ENCODE measurements at places on chromosomes 2 and 18.
A peak's percentile ranks its signal among the peaks of the same experiment; 100 is the strongest.

DNA sequence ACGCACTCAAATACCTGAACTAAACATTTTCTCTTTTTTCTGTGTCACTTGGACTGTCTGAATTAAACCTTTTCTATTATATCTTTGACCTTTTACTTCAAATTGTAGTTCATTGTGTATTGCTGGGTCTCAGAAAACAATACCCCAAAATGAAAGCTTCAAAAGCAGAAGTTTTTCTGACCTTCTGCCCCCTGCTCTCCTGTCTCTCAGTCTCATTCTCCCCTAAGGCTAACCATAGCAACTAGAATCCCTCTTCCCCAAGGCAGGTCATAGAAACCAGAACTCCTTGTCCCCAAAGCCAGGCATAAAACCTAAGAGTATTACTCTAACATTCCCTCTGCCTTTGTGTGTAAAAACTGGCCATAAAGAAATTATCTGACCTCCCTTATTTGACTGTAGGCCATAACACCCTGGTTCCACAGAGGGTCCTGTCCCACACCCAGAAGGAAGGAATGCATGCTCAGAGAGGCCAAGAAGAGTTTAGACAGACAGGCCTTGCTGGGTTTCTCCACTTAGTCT is 93.5 kb upstream of the B3GNT2 start:
- no peak for DNase-seq

GRCh38 chr2:134772493-134773169 is 53.8 kb upstream of the TMEM163 start:
- no peak for DNase-seq

DNA sequence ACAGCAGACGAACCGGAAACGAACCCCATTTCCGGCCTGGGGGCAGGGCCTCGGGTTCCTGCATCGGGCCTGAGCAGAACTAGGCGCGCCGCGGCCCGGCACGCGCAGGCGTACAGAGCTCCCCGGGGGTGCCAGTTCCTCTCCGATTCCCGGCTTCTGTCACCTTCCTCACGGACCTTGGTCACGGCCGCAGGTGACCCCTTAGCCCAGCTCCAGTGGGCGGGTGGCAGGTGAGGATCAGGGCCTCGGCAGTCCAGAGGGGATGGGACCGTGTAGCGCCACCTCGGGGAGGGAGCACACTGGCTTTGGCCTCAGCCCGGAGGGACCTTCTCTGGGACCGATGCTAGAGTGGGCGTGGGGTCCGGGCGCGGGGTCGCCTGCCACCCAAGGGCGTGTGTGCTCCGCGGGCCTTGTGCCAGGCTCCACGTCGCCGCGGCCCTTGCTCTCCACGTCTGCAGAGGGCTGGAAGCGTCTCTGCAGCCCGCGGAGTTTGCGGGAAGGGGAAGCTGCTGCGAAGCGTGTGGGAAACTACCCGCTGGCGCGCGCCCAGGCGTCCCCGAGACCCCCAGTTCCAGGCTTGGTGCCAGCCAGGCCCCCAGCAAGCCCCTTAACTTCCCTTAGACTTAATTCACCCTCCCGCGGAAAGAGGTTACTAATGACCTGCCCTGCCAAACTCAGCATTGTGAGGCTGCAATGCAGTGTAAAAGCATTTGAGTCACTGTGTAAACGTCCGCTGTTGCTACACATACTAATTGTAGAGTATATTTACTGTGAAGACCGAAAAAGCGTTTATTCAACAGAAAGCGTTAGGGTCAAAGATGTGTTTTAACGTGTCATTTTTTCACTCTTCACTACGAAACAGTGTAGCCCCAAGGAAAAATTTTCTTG is at the start of gene TRAPPC12:
TRAPPC12 (plus strand) TSS at position 48 of the 888 bp plus-strand sequence. CDS start 7,930 bp downstream, outside the sequence.
- peak; percentile 78 for DNase-seq

DNA sequence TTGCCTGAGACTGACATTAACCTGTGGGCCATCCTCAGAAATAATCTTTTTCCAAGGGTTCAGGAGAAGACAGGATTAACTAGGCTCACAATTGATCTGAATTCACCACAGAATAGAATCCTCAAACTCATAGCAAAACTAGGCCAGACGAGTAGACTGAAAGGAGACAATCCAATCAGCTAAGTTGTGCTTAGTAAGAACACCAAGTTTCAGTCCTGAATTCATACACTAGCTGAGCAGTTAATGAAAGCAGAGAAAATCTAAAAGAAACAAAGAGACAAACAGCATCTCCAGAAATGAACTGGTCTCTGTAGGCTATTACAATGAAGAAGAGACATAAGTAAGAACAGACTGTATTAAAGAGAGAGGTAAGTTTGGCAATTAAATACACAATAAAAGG is 89.5 kb downstream of the GORASP2 start:
- no peak for DNase-seq
